NCI-H446 (cell line): ENCODE measurements at places on chromosomes 5 and 9.
A peak's percentile ranks its signal among the peaks of the same experiment; 100 is the strongest.

DNA sequence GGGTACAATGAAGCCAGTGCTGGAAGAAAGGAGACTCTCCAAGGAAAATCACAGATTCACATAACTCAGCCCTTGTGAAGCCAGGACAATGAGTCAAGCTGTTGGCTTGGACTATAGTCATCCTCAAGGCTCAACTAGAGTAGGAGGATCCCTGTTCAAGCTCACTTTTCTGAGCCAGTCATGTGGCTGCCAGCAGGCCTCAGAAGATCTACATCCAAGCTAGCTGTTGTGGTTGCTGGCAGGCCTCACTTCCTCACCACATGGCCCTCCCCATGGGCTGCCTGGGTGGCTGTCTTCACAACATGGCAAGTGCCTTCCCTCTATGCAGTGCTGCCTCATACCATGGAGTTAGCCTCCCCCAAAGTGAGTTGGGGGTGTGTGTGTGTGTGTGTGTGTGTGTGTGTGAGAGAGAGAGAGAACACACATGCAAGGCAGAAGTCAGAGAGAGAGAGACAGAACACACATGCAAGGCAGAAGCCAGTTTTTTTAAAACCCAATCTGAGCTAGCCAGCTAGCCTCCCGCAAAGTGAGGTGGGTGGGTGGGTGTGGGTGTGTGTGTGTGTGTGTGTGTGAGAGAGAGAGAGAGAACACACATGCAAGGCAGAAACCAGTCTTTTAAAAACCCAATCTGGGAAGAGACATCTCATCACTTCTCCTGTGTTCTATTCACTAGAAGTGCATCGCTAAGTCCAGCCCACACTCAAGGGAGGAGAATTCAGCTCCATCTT is 17.1 kb downstream of the SCAI start:
- DNase-seq: peak; percentile 46

- no peak for DNase-seq
Measured at GRCh38 chr9:111715471-111715870, 54.1 kb downstream of the GNG10 start.

DNA sequence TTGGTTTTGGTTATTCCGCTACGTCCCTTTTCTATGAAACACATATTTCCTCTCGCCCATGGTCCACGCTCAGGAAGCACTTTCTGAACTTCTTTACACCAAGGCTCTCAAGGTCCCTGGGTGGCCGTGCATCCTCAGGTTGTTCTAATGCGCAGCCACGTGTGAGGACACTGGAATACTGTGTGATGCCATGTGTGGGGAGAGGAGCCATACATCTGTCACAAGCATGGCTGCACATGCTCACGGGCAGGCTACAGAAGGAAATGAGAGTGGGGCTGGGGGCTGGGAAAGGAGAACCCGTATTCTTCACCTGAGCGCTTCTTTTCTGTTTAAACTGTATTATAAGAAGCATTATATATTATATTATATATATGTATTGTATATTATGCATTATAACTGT is 36.7 kb downstream of the PRRT1B start:
- DNase-seq: no peak

GRCh38 chr9:7360513-7360912 is 439.1 kb downstream of the DMAC1 start:
- DNase-seq: no peak

GRCh38 chr9:74120470-74120869 is 376.7 kb upstream of the RORB start:
- no peak for DNase-seq

- no peak for DNase-seq
Measured at GRCh38 chr5:66164044-66164790, 20.1 kb downstream of the SREK1 start.

DNA sequence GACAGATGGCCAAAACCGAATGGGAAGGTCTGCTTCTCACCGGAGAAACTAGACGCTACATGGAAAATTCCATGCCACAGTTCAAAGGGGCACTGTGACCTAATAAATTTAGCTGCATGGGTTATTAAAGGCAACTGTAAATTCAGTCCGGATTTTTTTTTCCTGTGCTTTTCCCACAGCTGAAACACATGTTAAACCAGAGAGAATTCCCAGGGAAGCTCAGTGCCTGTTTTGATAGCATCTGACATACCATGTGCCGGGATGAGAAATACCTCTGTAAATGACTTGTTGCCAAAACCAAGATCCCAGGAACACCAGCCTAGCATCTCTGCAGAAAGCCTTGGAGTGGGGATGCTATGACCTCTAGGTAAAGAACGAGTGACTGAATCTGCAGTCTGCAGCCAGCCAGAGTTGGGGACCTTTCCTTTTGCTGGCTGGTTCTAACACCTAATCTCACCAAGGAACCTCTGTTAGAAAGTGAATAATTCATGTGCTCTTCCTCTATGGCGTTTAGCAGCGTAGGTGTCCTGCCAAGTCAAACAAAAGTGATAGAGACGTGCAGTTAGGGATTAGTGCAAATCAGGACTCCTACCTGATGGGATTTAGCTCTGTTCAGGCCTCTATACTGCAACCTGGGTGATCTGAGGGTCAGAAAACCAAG is 77.9 kb downstream of the SLIT3 start:
- no peak for DNase-seq

DNA sequence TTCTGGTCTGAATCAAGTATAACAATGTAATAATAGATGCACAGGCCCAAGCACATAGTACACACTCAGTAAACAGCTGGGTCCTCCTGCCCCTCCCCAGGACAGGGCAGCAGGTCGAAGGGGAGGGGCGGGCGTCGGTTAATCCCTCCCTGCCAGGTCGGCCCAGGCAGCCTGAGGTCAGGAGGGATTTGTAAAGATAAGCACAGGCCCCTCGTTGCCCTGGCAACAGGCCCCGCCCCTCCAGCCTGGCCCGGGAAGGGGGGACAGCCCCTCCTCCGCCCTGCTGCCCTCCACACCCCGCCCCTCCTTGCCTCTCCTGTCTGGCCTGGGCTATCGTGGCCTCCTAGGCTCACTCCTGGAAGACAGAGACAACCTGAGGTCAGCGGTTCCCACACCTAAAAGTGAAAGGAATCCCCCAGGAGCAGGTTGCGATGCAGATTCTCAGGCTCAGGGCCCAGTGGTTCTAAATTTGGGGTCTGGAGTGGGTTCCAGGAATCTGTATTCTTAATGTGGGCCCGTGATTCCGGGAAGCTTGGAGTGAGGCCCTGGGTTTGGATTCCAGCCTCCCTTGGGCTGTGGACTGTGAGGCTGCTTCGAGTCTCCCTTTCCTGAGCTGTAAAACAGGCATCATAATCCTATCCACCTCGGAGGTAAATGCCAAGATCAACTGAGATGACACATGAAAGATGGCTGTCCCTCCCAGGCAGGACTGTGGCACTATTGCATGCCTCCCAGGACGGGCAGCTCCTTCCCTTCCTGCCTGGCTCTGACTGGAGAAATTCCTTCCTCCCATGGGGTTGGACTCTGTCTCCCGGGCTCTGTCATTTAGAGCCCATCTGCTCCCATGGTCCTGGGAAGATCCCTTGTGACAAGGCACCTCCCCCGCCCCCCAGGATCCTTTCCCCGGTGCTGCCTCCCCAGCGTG is 4.4 kb downstream of the CRB2 start:
- DNase-seq: no peak

DNA sequence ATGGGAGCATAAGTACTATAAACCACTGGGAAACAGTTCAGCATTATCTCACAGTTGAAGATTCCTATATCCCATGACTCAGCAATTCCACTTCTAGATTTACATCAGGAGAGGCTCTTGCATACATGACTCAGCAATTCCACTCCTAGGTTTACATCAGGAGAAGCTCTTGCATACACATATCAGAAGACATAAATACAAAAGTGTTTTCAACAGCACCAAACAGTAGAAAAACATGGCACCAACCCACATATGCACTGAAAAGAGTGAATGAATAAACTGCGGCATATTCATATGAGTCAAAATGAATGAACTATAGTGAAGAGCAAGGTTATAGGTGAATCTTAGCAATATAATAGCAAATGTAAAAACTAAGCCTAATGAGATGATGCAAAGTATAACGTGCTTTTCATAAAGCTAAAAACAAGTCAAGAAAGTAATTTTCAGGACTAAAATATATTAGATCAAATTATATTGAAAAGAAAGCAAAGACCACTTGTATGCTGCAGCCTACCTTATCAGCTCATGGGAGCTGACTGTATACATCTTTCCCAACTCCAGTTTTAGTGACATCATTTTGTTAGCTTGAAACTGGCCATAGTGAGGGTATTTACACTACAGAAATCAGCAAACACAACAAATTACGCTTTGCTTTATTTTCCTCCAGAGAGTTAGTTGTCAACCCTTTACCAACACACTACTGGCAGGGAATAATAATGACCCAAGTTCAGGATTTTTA is 95.8 kb downstream of the ANKRD18B start:
- DNase-seq: no peak

GRCh38 chr5:153974131-153974812 is 64.4 kb downstream of the FAM114A2 start:
- DNase-seq: peak; percentile 59

DNA sequence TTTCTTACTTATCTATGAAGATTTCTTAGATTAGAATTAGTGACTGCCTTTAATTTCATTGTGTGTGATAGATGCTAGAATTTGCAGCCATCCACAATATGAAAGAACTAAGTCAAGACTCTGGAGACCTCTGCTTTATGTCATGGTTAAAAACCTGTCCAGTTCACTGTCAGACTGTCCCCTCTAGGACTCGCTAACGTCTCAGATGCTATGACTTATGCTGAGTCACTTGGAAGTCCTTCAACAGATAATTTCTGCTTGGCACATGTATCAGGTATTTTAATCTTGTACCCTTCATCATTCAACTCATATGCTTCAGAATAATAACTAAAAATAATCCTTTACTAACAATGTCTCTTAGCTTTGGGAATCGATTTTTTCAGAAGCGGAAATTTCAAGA is 230.5 kb upstream of the DMAC1 start:
- no peak for DNase-seq

DNA sequence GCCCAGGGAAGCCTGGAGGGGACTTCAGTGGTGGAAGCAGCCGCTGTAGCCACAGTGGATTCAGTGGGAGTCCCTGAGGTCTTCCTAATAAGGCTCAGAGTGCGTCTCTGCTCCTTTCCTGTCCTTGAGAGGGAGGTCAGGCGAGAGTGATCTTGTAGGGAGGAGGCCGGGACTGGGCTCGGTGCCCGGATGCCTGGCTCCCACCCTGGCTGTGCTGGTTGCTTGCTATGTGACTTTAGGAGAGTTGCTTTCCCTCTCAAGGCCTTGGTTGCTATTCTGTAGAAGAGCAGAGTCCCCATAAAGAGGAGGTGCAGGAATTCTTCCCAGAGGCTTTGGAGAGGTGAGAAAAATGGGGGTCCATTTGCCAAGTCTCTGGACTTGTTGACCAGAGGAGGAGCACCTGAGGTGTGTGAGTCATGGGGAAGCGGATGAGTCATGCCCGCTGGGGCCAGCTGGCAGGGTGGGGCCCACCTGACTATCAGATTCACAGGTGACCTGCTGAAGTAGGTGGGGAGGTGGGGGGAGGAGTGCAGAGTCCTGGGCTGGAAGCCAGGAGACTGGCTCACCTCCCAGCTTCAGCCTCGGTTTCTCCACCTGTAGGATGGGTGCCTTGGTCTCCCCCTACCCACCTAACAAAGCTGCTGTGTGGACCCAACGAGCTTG is 13.8 kb downstream of the GSN start:
- DNase-seq: no peak

GRCh38 chr5:119274030-119274766 is 81.6 kb upstream of the TNFAIP8 start:
- no peak for DNase-seq

DNA sequence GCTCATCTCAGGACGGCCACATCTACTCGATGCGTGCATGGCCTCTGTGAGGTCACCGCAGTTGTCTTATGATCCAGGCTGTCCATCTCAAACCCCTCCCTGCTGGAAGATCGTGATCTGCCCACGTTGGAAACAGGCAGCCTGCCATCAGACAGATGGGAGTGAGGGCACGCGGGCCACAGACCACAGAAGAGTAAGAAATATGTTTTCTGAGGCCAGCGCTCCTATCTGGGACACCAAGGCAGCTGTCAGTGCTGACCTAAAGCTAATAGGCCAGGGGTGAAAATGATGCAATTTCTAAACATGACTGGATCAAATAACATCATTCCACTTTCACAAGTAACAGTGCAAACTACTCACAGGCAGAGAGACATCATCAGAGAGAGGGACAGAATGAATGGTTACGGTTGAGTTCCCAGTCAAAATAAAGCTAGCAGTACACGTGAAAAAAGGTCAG is 57.1 kb upstream of the CER1 start:
- DNase-seq: peak; percentile 90

DNA sequence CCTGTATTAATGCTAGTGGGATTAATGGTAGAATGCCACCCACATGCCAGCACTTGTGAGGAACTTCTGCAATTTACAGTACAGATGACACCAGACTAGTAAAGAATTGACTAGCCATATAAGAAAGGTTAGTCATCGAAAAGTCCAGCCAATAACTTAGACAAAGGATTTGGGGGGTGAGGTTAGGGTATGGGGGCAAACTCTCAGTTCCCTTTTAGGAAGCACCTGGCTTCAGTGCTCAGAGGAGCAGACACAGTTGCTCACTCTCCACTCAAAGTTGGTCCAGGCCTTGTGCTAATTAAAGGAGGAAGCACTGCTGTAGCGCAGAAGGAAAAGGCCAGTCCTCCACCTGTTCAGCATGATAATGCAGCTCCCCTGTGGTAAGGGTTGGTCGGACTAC is 25.2 kb downstream of the TGFBR1 start:
- no peak for DNase-seq

DNA sequence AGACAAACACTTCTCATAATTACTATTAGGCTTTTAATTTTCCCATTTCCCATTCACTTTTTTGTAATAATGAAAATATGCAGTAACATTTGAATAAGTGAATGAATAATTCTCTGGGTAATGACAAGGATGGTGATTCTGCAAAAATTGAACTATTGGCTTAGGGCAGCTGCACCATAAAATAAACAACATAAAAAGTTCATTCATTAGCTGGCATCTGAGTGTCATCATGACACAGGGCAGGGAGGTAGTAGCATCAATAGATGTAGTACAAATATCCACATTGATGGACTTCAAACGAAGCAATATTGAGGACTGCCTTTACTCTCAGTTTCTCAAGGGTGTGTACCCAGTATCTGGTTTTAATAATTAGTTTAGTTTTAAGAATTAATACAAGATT is 4.9 kb downstream of the MEGF10 start:
- no peak for DNase-seq

DNA sequence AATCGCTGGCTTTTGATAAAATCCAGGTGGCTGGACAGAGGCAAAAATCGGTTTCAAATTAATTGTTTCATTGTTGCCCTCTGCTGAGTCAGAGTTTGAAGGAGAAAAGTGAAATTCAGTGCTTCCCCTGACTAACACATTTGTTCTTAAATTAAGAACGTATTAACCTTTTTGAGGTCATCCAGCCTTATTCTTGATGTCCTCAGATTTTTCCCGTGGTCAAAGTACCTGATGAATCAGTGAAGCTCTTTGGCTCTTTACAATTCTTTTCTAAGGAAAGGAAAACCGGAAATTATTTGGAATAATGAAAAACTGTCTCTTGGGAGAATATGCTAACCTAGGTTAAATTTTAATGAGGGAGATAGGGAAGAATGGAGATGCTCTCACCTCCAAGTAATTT is 21.6 kb downstream of the OSMR start:
- DNase-seq: no peak

- peak; percentile 29 for DNase-seq
Measured at GRCh38 chr5:165620394-165620793, 2115.0 kb downstream of the MAT2B start.
